GM23248 (cell line): ENCODE measurements at places on chromosomes 16 and 17.

- H3K4me3 ChIP-seq: no peak overlapping the region
- H3K36me3 ChIP-seq: no peaks in the 10 kb centered on the region
- DNase-seq: peak; percentile 20
- H3K4me1 ChIP-seq: peaks cover 13% of the 10 kb centered on the region
These were observed 52.9 kb upstream of the KCNJ16 start for GRCh38 chr17:70022175-70022574.

DNA sequence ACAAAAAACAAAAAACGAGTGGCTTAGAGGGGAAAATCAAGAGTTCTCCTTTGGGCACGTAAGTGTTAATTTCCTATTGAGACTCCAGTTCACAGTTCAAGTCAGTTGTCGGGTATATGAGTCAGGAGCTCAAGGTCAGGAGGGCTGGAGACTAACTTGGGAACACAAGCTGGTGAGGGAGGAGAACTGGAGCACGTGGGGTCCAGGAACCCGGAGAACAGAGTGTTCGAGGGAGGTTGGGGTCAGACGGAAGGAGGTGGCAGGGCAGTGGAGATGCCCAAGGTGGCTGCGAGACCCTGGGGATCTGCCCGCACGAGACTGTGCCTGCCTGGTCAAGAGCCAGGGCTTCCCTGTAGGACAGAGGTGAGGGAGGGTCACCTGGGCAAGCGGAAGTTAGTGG lies 12.0 kb downstream of the ALDH3A1 start:
- H3K27me3 ChIP-seq: peaks cover 4% of the 10 kb centered on the region
- H3K36me3 ChIP-seq: no peaks in the 10 kb centered on the region
- no peak overlapping the region for H3K4me3 ChIP-seq

DNA sequence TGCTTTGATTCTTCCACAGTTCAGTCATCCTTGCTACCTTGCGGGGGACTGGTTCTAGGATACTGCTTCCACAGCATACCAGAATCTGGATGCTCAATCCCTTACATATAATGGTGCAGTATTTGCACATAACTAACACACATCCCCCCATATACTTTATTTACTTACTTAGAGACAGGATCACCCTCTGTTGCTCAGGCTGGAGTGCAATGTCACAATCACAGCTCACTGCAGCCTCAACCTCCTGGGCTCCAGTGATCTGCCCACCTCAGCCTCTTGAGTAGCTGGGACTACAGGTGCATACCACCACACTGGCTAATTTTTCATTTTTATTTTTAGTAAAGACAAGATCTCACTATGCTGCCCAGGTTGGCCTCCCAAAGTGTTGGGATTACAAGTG lies 112.2 kb downstream of the GOSR1 start:
- peaks cover 9% of the 10 kb centered on the region for H3K4me1 ChIP-seq
- no peak for DNase-seq
- H3K36me3 ChIP-seq: no peaks in the 10 kb centered on the region
- H3K27me3 ChIP-seq: no peaks in the 10 kb centered on the region
- H3K27ac ChIP-seq: no peak overlapping the region

GRCh38 chr17:80605326-80606066 lies 60.9 kb downstream of the RPTOR start:
- H3K4me3 ChIP-seq: no peak overlapping the region
- no peaks in the 10 kb centered on the region for H3K27me3 ChIP-seq
- H3K27ac ChIP-seq: no peak overlapping the region
- no peaks in the 10 kb centered on the region for H3K36me3 ChIP-seq
- peak; percentile 16 for DNase-seq

- H3K4me3 ChIP-seq: no peak overlapping the region
- no peaks in the 10 kb centered on the region for H3K36me3 ChIP-seq
- no peaks in the 10 kb centered on the region for H3K4me1 ChIP-seq
These were observed 122.0 kb downstream of the CLEC16A start for GRCh38 chr16:11066261-11066870.

DNA sequence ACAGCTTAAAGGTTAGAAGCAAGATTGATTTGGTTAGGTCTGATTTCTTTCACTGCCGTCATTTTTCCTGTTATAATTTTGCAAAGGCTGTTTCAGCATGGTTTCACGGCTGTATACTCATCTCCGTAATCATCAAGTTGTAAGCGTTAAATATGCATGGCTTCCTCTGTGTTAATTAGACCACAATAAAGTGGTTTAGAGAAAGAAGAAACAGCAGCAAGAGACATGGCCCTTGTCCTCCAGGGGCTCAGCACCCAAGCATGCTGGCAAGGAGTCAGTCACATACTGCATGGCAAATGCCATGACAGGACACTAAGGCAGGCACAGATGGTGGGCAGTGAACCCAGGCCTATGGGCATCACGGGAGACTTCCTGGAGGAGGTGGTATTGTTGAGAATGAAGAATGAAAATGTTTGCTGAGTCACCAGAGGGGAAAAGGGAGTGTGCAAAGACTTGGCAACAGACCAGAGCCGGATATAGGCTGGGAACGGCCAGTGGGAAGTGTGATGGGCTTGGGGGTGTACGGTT lies 61.4 kb upstream of the PLCG2 start:
- DNase-seq: no peak
- H3K27ac ChIP-seq: no peak overlapping the region
- no peak overlapping the region for H3K4me3 ChIP-seq
- no peaks in the 10 kb centered on the region for H3K36me3 ChIP-seq
- H3K4me1 ChIP-seq: no peaks in the 10 kb centered on the region

- H3K4me1 ChIP-seq: peaks cover 6% of the 10 kb centered on the region; the same call in 1 of the 2 replicates
- H3K27ac ChIP-seq: no peak overlapping the region
- H3K36me3 ChIP-seq: no peaks in the 10 kb centered on the region
- H3K4me3 ChIP-seq: no peak overlapping the region
- no peak for DNase-seq
These were observed 431.2 kb downstream of the SLC39A11 start for GRCh38 chr17:72661116-72661944.

DNA sequence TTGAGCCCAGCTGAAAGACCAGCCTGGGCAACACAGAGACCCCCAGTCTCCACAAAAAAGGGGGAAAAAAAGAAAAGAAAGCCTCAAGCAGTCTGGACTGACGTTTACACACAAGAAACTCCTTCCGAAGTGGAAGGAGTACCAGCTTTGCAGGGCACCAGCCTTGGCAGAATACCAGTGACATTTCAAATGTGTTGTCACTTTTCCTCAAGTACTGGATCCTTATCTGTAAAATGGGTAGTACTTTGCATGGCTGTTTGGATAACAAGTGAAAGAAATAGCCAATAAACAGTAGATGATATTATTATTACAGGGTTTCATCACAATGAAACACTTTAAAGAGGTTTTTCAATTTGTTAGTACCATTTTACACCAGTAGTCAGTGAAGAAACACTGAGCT lies 14.2 kb downstream of the YWHAE start:
- H3K36me3 ChIP-seq: no peaks in the 10 kb centered on the region
- no peaks in the 10 kb centered on the region for H3K27me3 ChIP-seq
- peaks cover 30% of the 10 kb centered on the region for H3K4me1 ChIP-seq
- no peak for DNase-seq
- H3K4me3 ChIP-seq: no peak overlapping the region

DNA sequence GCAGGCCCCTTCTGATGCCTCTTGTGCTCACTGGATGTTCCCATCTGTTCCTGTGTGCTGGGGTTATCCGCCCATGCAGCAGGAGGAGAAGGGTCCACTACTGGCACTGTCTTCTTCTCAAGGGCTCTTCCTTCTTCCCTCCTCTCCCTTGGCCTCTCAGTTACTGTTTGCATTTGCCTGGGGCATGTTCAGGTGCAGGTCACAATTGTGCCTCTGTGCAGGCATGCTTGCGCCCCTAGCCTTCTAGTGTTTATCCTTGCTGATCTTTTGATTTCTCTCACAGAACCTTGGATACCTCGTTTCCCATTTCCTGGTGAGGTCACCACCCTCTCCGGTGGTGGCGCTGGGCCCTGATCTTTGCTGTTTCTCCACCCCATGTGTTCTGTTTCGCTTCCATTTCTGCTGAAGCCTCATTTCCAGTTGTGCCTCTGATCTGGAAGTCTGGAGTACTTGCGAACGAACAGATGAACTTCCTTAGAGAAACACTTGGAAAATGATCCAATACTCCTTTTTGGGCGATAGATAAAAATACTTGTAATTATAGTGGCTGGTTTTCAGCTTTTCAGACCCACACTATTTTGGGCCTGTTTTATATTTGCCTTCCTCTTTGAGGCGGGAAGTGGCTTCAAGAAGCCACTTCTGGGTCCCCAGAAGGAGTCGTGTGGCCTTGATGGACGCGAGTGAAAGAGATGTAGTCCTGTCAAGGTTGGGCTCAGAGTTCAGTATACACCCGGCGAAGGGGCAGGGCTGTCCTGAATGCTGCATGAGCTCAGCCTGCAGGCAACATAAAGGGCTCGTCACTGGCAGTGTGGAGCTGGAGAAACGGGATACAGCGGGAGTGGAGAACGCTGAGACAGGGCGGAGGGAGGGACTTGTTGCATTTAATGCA lies 312.9 kb downstream of the SNX29 start:
- H3K36me3 ChIP-seq: no peaks in the 10 kb centered on the region
- H3K4me1 ChIP-seq: no peaks in the 10 kb centered on the region
- H3K4me3 ChIP-seq: no peak overlapping the region
- H3K27me3 ChIP-seq: no peaks in the 10 kb centered on the region
- no peak for DNase-seq
- H3K27ac ChIP-seq: no peak overlapping the region

- H3K27ac ChIP-seq: no peak overlapping the region
- no peak overlapping the region for H3K4me3 ChIP-seq
- no peaks in the 10 kb centered on the region for H3K36me3 ChIP-seq
- DNase-seq: no peak
- no peaks in the 10 kb centered on the region for H3K4me1 ChIP-seq
- H3K27me3 ChIP-seq: no peaks in the 10 kb centered on the region
These were observed 59.6 kb downstream of the GSG1L start for GRCh38 chr16:28003923-28004322.

DNA sequence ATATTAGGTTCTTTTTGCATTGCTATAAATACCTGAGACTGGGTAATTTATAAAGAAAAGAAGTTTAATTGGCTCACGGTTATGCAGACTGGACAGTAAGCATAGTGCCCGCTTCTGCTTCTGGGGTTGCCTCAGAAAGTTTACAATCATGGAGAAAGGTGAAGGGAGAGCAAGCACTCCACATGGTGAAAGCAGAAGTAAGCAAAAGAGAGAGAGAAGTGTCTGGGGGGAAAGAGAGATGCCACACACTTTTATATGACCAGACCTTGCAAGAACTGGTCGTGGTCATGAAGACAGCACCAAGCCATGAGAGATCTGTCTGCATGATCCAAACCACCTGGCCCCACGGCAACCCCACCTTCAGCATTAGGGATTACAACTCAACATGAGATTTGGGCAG lies 45.4 kb downstream of the KCNJ16 start:
- no peaks in the 10 kb centered on the region for H3K36me3 ChIP-seq
- no peak for DNase-seq
- H3K27ac ChIP-seq: no peak overlapping the region
- no peaks in the 10 kb centered on the region for H3K27me3 ChIP-seq
- H3K4me3 ChIP-seq: no peak overlapping the region

DNA sequence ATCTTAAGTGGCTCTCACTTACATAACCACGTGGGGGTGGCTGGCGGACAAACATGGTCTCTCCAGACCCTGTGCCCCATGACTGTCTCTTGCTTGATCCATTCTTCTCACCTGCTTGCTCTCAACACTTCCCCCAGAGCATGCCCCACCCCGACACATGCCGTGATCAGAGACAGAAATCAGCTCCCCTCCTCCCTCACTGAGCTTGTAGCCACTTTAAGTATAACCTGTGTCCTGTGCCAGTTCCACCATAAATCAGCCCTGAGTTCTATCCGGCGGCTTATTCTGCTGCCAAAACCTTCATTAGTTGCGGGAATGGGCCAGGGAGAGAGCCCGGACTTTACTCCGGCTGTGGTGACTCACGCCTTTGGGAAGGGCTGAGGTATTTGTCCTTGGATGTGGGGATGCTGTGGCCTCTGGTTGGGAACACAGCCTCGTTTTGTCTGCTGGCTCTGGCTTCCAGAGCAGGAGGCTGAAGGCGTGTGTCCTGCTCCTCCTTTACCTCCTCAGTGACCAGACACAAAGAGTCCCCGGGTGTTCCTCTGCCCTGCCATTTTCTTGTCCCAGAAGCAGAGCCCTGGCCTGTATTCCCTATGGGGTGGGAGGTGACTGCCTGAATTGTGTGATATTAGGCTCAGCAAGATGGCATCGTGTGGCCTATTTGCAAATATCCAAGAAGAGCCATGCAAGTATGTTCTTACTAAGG lies 21.1 kb downstream of the ANKRD40 start:
- H3K27me3 ChIP-seq: no peaks in the 10 kb centered on the region
- peak overlapping the region; percentile 50 for H3K27ac ChIP-seq
- H3K36me3 ChIP-seq: no peaks in the 10 kb centered on the region
- peak; percentile 90 for DNase-seq
- H3K4me1 ChIP-seq: peaks cover 36% of the 10 kb centered on the region

- peak overlapping the region; percentile 65 for H3K27ac ChIP-seq
These were observed 5.7 kb downstream of the BECN1 start for GRCh38 chr17:42818379-42818778.

DNA sequence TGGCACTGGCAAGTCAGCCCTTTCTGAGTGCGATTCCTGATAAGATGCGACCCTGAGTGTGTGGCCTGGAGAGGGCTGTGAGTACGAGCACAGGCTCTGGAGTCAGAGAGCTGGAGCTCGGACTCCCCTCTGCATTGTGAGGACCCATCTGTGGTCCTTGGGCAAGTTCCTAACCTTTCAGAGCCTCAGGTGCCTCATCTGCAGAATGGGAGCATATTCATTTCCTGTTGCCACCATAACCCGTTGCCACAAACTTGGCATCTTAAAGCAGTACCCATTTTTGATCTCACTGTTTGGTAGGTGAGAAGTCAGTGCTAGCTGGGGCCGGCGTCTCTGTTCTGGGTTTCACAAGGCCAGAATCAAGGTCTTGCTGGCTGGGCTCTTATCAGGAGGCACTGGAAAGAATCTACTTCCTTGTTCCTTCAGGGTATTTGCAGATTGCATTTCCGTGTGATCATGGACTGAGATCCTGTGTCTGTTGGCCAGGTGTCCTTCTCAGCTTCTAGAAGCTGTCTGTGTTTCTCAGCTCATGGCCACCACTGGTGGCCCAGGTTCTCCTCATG lies 20.2 kb downstream of the KNOP1 start:
- no peaks in the 10 kb centered on the region for H3K27me3 ChIP-seq
- H3K36me3 ChIP-seq: no peaks in the 10 kb centered on the region
- DNase-seq: no peak

GRCh38 chr16:84357191-84357651 lies 11.1 kb upstream of the ATP2C2 start:
- DNase-seq: peak; percentile 30
- H3K36me3 ChIP-seq: no peaks in the 10 kb centered on the region
- H3K27ac ChIP-seq: no peak overlapping the region
- no peaks in the 10 kb centered on the region for H3K4me1 ChIP-seq

DNA sequence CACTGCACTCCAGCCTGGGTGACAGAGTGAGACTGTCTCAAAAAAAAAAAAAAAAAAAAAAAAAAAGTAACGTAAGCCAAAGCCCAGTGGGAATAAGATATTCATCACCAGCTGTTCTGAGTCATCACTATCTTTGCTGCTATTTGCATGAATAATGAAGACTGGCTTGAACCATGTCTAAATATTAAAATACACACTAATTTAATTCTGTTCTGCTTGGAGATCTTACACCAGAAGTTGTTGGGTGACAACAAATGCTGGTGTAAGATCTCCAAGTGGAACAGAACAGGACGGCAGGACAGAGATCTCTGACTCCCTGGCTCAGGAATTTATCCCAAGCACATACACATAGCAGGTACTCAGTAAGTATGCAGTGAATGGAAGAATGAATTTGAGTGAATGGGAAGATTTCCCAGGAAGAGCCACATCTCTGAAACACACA lies 19.6 kb downstream of the DNAH17 start:
- no peak overlapping the region for H3K4me3 ChIP-seq
- peaks cover 10% of the 10 kb centered on the region for H3K4me1 ChIP-seq
- 0 out of 2 replicates have a peak overlapping the region, but pooled peaks have one; percentile 24 for H3K27ac ChIP-seq
- peaks cover 3% of the 10 kb centered on the region for H3K27me3 ChIP-seq

GRCh38 chr17:66190738-66191592 lies 968 bp downstream of the CEP112 start:
- DNase-seq: peak; percentile 70
- H3K4me1 ChIP-seq: peaks cover 12% of the 10 kb centered on the region
- H3K27ac ChIP-seq: peak overlapping the region; percentile 29
- no peaks in the 10 kb centered on the region for H3K36me3 ChIP-seq
- no peaks in the 10 kb centered on the region for H3K27me3 ChIP-seq
